NCI-H2227 treated with DMSO at 0.1 percent for 48 hours (cell line): ENCODE measurements at places on chromosomes 4 and X.

GRCh38 chr4:93825551-93826216 lies 2.9 kb upstream of the ATOH1 start:
- DNase-seq, result no peak

GRCh38 chrX:135951291-135951690 lies 22.5 kb downstream of the MMGT1 start:
- DNase-seq, result no peak

GRCh38 chr4:19832411-19832810 lies 419.3 kb upstream of the SLIT2 start:
- no peak for DNase-seq

- DNase-seq, result no peak
Measured at GRCh38 chr4:53349091-53349491, 16.8 kb downstream of the SCFD2 start.

DNA sequence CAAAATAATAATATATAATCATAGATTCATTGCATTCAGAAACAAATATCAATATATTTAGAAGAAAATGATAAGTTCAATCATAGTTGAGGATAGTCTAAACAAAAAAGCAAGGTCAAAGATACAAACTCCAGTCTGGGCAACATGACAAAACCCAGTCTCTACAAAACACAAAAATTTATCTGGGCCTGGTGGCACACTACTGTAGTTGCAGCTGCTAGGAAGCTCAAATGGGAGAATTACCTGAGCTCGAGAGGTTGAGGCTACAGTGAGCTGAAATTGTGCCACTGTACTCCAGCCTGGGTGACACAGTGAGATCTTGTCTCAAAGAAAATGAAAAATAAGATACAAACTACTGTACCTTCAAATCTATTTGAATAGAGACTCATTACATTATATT lies 52.7 kb upstream of the ANXA10 start:
- no peak for DNase-seq
